ENCODE measurements at places on chromosomes 5 and 9.

- DNase-seq = no peak
Observed at GRCh38 chr9:123225995-123226394, 42.4 kb downstream of the STRBP start.

GRCh38 chr5:124001036-124001615 lies 489.1 kb downstream of the CSNK1G3 start:
- no peak for DNase-seq

DNA sequence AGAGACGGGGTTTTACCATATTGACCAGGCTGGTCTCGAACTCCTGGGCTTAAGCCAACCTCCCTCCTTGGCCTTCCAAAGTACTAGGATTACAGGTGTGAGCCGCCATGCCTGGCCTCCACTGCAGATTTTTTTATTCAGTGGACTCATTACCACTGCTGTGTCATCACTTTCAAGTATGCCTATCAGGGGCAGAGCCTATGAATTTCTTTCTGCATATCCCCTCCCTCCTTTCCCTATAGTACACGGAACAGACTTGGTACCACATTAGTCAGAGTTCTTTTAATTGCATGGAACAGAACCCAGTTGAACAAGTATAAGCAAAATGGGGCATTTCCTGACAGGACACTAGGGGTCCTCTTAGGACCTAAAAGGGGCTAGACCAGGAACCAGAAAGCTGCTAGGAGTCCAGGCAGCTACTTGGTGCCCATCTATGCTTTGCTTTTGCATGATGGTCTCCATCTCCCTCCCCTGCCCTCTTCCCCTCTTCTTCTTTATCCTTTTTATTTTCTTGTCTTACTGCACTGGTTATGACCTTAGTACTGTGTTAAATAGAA lies 5.8 kb downstream of the BSPRY start:
- DNase-seq = no peak

GRCh38 chr9:112233769-112234168 lies 58.7 kb upstream of the SUSD1 start:
- DNase-seq = no peak

DNA sequence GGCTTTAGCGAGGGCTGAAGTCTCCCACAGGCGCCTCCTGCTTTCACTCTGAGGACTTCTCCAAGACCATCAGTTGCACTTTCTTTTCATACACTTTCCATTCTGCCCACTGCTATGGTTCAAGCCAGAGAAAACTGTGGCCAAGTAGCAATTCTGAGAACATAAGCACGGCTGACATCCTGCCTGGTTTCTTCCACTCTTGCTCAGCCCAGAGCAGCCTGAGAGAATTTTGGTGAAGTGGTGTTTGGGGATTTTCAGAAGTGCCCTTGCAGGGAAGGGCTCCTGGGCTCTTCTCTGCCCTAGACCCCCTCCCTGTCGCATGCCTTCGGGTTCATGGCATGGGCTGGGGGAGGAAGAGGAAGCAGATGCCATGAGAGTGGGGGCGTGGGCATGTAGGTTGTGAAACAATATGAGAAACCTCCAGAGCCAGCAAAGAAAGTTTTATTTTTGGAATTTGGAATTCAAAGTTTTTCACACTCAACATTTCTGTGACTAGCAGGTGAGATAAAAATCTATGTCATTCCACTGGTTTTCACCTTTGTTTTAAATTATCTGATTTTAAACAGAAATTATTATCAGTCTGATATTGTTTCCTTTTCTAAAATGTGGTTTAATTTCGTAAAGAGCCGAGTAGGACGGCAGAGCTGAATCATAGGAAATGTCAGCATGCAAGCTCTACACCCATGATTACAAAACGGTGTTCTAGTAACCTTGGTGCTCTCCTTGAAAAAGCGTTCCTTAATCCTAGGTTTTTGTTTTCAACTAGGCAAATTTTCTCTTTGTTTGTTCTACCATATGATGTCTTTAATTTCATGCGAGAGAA lies 27.8 kb upstream of the TNFSF8 start:
- peak; percentile 42 for DNase-seq

- no peak for DNase-seq
Observed at GRCh38 chr5:73189871-73190376, 16.9 kb downstream of the TMEM174 start.

GRCh38 chr5:71699233-71699632 lies 19.8 kb upstream of the CARTPT start:
- no peak for DNase-seq

GRCh38 chr9:137411260-137411644 lies 11.7 kb downstream of the EXD3 start:
- DNase-seq = no peak

Data from activated T-cell treated with anti-CD3 and anti-CD28 coated beads for 4 hours (primary cell).